ENCODE measurements at places on chromosomes 6 and 20.

GRCh38 chr20:1013566-1014340 lies 11.6 kb upstream of the RSPO4 start:
- DNase-seq = no peak

DNA sequence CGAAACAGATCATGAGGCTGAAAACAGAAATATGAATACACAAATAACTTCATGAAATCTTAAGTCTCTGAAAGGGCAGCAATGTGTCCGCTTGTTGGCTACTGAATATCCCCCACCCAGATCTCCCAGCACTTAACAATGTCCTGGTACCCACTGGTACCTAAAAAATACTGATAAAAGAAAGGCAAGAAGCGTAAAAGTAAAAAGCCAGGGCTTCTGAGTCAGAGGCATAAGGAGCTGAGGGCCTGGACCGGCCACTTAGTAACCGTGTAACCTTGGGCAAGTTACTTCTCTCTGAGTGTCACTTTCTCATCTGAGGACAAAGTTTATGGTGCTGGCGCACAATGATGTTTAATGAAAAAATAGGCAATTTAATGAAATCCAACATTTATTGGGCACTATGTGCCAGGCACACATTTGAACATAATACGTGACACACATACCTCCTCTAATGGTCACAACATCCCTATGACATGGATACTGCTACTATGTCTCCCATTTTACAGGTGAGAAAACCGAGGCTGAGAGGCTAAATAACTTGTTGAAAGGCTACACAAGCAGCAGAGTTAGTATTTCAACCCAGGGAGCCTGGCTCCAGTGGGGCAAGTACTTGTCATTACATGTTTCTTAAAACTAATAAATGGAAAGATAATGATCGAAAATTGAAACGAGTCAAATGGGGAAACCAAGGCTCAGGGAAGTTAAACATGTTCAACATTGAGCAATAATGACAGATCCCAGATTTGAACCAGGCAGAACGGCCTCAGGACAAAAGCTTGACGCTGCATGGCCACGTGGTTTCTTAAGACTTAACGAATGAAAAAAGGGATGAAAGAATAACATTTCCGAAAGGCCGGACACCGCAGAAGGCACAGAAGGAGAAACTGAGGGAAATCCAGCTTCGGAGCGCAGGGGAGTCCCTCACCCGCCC lies 828 bp downstream of the TP53RK start:
- DNase-seq = no peak

DNA sequence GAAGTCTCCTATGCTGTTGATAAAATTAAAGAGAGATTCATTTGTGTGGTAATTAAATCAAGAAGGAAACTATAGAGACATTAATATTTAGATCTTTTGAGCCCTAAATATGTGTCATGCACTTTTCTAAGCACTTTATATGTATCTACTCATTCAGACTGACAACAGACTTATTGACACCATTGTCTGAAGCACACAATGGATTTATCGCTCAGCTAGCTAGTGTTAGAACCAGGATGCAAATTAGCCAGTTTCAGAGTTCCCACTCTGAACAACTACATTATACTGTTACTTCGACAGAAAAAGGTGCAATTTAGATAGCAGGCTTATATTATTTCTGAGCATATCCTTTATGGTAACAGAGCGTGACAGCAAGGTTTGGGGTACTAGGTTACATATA lies 27.7 kb upstream of the KIAA0408 start:
- DNase-seq = no peak

DNA sequence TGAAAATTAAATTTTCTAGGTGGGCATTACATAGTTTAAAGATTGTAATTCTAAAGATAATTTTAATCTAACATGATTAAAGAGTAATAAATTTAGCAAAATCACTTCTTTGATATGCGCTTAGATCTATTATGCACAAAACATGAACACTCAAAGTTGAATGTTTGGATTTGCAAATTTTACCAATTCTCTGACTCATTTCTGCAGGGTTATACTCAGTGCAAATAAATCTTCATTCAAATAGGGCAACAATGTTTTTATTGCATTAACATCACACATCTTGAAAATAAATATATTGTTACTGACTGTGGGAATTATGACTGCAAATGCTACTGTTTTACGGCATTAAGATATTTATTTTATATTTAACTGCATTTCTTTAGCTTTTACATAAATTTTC lies 110.7 kb downstream of the OGFRL1 start:
- DNase-seq = no peak

DNA sequence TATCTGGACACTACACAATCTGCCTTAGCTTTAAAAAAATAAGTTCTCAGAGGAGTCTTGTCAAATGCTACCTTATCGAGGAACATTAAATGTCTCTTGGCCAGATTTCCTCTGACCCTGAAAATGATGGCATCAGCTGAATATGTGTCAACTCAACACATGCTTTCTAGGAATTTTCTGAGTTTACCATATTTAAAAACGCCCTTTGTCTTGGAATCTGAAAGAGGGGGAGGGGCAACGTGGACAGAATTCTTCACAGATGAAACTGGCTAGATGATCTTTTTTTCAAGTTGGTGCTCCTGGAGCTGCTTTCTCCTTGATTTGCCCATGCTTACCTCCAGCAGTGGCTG lies 5.1 kb downstream of the SOX4 start:
- no peak for DNase-seq

GRCh38 chr20:36010825-36011224 lies 42.4 kb downstream of the CNBD2 start:
- no peak for DNase-seq

DNA sequence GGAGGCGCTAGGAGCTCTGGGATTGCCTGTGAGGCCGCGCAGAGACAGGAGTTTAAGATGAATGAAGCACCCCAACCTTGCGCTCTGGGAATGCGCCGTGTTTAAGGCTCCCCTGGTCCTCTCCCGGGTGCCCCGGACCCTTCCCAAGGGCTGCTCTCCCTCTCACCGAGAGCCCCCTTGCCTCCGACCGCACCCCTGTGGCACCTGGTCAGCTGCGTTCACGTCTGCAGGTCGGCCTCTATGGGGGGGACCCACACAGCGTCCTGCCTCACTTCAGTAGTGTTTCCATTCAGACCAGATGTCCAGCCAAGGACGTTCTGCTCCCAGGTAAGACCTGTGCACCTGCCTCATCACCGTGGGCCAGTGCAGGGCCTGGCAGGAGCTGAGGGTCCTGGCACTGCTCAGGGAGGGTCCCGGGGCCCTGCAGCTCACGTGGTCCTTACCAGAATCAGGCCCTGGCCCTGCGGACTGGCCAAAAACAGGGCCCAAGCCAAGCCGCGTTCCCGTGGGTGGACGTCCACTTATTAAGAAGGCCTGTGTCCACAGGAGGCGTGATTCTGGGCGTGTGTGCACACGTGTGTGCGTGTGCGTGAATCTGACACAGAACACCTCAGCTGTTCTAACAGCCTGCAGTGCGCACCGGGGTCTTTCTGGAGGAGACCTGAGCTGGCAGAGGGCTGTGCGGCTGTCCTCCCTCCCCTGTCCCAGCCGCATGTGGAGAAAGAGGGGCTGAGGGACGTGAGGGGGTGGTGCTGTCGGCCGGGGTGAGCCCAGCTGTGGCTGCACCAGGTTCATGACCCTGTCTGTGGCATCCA lies 79.9 kb upstream of the BHLHE23 start:
- DNase-seq = no peak

GRCh38 chr6:101666256-101666655 lies 272.7 kb downstream of the GRIK2 start:
- DNase-seq = no peak

GRCh38 chr20:7004801-7005200 lies 237.3 kb downstream of the BMP2 start:
- DNase-seq = no peak

DNA sequence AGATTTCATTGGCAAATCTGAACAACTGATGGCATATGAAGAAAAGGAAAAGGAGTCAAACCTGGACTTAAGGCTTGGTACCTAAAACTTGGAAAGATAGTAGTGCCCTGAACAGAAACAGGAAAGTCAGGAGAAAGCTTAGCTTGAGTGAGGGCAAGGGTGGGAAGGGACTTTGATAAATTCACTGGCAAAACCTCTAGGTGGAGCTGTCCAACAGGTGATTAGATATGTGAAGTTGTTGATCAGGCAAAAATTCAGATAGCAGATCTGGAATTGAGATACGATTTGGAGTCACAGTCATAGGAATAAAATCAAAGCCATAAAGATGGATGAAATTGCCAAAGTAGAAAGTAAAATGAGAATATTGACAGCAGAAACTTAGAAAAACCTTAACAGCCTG lies 16.1 kb upstream of the ZNF292 start:
- DNase-seq = peak; percentile 38

GRCh38 chr6:35522660-35523658 lies 10.3 kb upstream of the TULP1 start:
- DNase-seq = peak; percentile 58

GRCh38 chr20:13913572-13913971 lies 76.8 kb downstream of the SEL1L2 start:
- DNase-seq = no peak

DNA sequence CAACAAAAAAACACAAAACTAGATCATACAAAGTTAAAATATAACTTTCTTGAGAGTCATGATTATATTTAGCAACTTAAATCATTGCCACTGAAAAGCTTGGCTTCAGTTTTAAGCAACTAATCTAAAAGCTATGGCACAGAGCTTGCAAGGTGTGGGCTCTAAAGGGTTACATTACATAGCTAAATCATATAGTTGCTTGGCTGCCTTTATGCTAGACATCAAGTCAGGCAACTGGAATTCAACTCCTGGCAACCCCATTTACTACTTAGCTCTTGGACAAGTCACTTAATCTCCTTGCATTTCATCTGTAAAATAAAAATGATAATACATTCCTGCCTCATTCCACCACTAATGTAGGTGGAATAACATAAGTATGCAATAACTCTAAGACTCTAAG lies 40.9 kb upstream of the GCM1 start:
- no peak for DNase-seq

- no peak for DNase-seq
Measured at GRCh38 chr6:43890197-43891062, 120.4 kb downstream of the VEGFA start.

GRCh38 chr6:75261299-75261698 lies 17.7 kb upstream of the COX7A2 start:
- no peak for DNase-seq

DNA sequence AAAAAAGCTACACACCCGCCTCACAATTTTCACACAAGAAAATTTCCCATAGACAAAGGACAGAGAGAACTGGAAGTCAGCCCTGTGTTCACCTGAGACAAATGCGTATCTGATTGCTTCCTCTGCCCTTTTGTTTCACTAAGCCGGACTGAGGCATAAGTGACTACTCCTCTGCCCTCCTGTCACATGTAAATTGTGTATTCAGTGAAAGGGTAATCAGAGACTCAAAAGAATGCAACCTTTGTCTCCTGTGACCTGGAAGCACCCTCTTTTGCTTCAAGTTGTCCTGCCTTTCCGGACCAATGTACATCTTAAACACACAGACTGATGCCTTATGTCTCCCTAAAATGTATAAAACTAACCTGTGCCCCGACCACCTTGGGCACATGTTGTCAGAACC lies 483.8 kb upstream of the EYS start:
- DNase-seq = no peak

- no peak for DNase-seq
Measured at GRCh38 chr20:50561379-50562078, 51.3 kb downstream of the PTPN1 start.

GRCh38 chr6:154596701-154597100 lies 86.2 kb upstream of the CNKSR3 start:
- no peak for DNase-seq

DNA sequence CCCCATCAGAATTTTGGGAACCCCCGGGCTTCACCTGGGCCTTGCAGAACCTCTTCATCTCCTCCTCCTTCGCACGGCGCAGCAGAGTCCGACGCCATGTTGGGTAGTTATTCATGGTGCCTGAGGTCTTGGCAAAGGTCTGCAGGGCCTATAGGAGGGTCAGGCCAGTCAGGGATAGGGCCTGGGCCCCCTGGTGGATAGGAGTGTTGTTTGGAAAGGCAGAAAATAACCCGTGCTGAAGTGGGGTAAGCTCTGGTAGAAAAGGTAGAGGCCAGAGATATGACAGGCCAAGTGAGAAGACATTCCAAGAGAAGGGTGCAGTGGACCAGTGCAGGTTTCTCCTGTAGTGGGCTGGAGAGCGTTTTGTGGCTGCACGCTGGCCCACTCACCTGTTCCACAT lies 4.9 kb downstream of the SMPD2 start:
- no peak for DNase-seq

GRCh38 chr20:32792731-32793458 lies 26.9 kb upstream of the MAPRE1 start:
- DNase-seq = no peak

DNA sequence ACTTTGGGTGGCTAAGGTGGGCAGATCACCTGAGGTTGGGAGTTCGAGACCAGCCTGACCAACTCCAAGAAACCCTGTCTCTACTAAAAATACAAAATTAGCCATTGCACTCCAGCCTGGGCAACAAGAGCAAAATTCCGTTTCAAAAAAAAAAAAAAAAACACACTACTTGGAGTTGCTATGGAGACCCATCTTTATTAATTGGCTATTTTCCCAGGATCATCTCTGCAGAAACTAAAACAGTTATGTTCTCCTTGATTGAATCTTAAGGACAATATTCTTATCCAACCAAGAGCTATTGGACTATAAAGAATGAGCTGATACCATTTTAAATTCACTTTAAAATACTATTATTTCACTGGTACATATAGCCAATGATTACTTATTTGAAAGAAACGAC lies 14.7 kb downstream of the AKIRIN2 start:
- DNase-seq = no peak

- no peak for DNase-seq
Measured at GRCh38 chr6:47773005-47773404, 8.8 kb upstream of the OPN5 start.

- DNase-seq = peak; percentile 42
Measured at GRCh38 chr6:3808759-3809514, 40.2 kb upstream of the FAM50B start.

DNA sequence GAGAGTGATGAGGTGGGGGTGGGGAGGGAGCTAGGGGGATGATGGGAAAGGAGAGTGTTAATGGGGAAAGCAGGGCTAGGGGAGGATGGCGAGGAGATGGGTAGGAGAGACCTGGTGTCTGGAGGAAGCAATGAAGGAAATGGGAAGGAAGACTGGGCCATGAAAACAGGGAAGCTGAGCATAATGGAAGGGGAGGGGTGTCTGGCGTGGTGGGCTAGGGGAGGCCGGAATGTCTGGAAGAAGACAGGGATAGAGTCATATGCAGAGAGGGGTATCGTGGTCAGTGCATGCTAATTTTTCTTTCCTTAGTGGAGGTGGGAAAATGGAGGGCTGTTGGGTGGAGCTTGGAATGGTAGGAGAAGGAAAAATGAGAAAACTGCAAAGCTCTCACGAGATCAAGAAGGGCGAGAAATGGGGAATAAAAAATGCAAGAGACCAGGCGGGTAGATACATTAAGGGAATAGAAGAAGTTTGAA lies 423 bp downstream of the KLHDC3 start:
- no peak for DNase-seq

GRCh38 chr6:169005166-169005565 lies 248.5 kb downstream of the THBS2 start:
- no peak for DNase-seq

- DNase-seq = no peak
Measured at GRCh38 chr6:150302520-150303176, 66.2 kb upstream of the IYD start.

GRCh38 chr6:15952231-15953151 lies 176.4 kb upstream of the MYLIP start:
- no peak for DNase-seq

All from RPMI8226 (cell line).